ENCODE measurements at places on chromosomes 4 and X.

- no peak for DNase-seq
Measured at GRCh38 chr4:153684971-153685371, 891 bp downstream of the TLR2 start.

DNA sequence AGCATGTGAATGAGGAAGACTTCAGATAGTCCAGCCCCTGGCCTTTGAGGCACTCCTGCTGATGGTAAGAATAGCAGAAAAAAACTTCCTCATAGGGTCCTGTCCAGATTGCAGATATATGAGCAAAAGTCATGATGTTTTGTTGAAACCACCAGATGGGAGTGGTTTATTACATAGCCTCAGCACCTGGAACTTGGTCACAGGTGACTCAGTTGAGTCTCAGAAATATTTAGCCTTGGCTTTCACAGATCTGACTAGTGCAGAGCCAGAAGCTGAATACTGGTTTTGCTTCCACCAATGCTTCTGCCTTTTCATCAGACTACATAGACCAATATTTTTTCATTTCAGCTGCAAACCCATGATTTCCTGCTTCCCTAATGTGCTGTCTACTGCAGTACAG lies 994.9 kb upstream of the SLIT2 start:
- DNase-seq = no peak

GRCh38 chr4:184156163-184156920 lies 61.3 kb downstream of the ENPP6 start:
- DNase-seq = no peak

GRCh38 chr4:26343038-26343398 lies 22.2 kb downstream of the RBPJ start:
- DNase-seq = no peak

- no peak for DNase-seq
Measured at GRCh38 chrX:134875671-134876070, 115.1 kb upstream of the SMIM10 start.

DNA sequence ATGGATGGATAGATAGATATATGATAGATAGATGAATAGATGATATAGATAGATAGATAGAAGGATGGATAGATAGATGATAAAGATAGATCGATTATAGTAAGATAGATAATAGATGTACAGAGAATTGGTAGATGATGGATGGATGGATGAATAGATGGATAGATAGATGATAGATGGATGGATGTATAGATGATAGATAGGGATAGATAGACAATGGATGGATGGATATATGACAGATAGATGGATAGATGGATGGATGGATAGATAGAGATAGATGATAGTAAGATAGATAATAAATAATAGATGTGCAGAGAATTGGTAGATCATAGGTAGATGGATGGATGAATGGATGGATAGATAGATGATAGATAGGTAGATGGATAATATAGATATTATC lies 12.2 kb downstream of the GYG2 start:
- DNase-seq = no peak

- no peak for DNase-seq
Measured at GRCh38 chr4:148166132-148166591, 276.1 kb downstream of the NR3C2 start.

DNA sequence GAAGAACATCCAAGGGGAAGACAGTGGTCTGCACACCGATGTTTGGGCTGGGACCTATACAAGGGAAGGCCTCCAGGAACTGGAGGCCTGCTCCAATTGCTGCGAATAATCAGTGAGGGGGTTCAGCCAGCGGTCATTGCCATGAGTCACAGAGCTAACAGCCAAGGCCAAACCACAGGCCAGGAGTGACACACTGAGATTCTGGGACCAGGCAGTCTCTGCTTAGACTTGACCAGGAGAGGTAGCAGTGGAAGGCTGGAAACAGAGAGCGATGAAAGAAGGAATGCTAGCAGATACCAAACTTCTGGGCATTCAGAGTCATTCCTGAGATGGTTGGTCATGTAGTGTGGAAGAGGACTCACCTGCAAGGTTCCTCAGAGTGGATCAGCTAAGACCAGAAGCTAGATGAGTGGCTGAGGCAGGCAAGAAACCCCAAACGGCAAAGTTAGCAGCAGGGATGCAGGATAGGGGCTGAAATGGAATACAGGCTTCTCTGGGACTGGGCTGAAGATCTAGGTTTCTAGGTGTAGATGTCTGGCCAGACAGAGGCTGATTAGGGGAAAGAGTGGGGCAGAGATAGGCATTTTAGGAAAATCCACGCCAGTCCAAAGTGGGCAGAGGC lies 54.7 kb downstream of the CNGA2 start:
- no peak for DNase-seq

GRCh38 chrX:71998836-71999509 lies 88.3 kb downstream of the NHSL2 start:
- DNase-seq = no peak

- DNase-seq = no peak
Measured at GRCh38 chrX:72276478-72276953, 532 bp downstream of the RPS4X start.

Measured in stimulated activated CD8-positive, alpha-beta memory T cell treated with anti-CD3 and anti-CD28 coated beads, Interleukin-4, amount 100 ng/mL, for 1 hour (primary cell).